Liver (tissue), 10 donors: ENCODE measurements at places on chromosomes 13 and 19.

- no peak for DNase-seq
These were observed 1.2 kb downstream of the RCBTB2 start for GRCh38 chr13:48531416-48532255.

DNA sequence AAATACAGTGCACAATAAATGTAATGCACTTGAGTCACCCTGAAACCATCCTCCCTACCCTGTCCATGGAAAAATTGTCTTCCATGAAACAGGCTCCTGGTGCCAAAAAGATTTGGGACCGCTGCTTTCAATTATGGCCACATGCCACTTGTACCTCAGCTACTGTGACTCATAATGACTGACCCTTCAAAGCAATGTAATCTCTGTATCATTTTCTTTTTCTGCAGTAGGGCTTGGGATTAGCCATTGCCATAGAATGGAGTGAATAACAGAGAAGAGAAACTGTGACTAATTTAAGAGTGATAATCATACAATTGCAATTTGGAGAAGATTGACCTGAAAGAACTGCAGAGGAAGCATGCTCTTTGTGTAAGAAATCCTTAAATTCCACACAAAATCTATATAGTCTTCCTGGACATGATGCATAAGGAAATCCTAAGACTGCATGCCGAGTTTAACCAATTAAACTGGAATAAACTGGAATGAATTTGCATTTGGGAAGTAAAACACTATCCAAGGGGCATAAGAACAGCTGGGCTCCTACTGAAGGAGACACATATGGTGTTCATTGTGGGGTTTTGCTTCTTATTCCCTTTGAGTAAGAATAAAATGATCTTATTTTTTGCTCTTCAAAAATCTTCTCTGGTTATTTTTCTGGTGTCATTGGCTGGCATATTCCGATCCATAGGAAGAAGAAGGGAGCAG is 59.5 kb upstream of the SLC7A1 start:
- DNase-seq, result no peak

GRCh38 chr13:50401721-50402465 is 386.6 kb downstream of the KCNRG start:
- DNase-seq, result no peak

DNA sequence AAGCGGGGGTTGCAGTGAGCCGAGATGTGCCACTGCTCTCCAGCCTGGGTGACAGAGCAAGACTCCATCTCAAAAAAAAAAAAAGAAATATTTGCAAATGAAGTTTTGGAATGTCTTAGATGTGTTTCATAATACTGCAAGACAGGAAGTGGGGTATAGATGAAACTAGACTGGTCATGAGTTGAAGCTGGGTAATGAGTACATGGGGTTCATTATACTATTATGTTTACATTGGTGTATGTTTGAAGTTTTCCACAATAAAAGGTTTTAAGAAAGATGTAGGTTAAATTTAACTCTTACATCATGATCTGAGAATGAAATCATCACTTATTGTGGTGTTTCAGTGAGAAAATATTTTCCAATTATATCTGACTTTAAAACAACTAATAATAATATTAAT is 19.0 kb downstream of the FNDC3A start:
- DNase-seq, result no peak

DNA sequence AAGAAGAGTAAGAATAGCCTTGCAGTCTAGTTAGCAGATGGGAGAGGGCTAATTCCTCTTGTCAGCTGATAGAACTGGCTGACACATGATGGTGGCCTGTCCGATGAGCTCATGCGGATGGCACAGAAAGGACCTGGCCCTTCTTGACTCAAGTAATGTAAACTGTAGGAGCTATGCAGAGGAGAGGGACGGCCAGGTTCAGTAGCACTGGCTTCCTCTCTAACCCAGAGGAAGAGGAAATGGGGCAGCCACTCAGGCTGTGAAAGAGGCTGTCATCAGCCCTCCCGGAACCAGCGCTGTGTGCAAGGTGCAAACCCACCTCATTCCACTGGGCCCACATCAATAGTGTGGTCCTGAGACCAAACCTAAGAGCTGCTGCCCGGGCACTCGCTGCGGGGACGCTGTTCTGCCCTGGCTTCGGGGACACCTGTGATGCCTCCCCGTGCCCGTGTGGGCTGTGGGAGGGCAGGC is 30.8 kb upstream of the USE1 start:
- DNase-seq, result no peak

GRCh38 chr13:18948664-18949488 is 232.7 kb downstream of the TUBA3C start:
- DNase-seq, result no peak

GRCh38 chr19:1494115-1494815 is 3.3 kb downstream of the REEP6 start:
- DNase-seq, result no peak

DNA sequence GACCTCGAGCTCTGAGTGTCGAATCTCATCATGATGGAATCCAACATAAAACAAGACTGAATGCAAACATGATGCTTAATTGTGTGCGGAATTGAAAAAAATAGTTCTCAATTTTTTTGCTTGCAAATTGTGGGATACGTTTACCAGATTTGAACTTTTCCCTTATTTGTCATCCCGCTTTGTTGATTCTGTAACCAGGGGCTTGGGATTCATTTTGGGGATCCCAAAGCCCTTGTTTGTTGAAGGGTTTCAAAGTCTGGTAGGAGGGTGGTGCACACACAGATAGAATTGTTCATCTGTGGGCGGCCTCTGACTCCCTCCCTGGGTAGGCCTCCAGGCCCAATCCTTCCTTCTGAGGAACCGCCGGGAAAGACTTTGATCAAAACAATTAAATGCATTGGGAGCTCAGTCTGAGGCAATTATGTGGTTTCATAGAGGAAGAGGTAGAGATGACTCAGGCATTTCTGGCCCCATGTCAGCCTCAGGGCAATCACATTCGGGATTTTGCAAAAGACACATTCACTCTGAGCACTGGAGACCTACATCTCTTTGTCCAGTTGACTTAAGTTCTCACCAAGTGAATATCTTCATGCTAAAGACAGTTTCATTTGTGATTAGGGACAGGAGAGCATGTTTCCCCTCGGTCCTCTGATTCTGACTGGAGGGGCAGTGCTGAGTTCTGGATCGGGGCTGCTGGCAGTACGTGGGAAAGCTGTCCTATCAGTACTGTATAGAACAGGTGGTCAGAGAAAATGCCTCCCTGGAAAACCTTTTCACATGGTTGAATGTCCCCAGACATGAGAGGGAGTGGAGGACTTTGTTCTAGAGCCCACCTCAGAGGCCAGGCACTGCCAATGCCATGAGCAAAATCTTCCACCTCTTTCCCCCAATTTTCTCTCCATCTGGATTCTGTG is 27.8 kb upstream of the IGFL4 start:
- DNase-seq, result no peak

DNA sequence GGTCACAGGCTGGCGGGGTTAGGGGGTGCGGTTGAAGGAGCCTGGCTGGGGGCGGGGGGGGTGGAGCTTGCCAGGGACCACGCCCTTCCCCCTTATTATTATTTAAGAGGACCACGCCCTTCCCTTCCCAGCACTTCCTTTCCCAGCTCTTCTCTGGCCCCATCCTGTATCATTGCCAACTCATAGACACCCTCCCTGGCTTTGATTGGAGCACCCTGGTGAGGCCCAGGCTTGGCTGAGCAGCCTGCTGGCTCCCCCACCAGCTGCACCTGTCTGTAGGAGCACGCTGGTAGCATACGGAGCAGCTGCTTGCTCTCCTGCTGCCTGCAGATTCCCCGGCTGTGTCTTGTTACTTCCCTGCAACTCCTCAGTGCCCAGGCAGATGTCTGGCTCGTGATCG is 62.5 kb upstream of the PDX1 start:
- DNase-seq, result no peak

- no peak for DNase-seq
These were observed 7.8 kb downstream of the SOX21 start for GRCh38 chr13:94704377-94705080.

DNA sequence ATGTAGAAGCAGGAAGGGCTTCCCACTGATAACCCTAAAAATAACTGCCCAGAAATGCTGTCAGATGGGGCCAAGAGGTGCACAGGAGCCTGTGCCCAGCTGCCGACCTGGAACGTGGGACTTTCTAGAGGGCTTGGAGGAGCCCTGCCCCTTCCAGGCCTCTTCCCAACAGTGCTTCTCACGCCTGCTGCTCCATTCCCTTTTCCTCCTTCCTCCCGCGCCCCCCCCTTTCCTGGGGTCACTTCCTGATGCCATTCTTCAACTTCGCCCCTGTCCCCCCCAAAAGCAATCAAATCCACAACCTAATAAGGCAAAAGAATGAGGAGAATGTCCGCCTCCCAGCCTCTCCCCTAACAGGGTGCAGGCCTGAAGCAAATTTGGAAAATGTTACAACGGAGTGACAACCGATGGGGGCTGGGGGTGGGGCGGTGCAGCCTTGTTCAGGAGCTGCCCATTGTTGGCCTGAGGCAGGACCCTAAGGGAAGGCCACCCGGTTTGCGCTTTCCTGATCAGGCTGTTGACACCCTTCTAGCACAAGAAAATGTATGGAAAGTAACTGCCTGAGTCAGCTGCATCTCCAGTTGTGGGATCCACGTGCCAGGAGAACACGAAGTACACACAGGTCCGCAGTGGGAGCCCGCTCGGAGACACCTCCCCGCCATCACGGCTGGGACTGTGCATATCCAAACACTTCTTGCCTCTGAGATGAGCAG is 18.7 kb downstream of the ACTN4 start:
- DNase-seq, result no peak

- DNase-seq, result no peak
These were observed 199.1 kb downstream of the STK24 start for GRCh38 chr13:98377635-98378378.

DNA sequence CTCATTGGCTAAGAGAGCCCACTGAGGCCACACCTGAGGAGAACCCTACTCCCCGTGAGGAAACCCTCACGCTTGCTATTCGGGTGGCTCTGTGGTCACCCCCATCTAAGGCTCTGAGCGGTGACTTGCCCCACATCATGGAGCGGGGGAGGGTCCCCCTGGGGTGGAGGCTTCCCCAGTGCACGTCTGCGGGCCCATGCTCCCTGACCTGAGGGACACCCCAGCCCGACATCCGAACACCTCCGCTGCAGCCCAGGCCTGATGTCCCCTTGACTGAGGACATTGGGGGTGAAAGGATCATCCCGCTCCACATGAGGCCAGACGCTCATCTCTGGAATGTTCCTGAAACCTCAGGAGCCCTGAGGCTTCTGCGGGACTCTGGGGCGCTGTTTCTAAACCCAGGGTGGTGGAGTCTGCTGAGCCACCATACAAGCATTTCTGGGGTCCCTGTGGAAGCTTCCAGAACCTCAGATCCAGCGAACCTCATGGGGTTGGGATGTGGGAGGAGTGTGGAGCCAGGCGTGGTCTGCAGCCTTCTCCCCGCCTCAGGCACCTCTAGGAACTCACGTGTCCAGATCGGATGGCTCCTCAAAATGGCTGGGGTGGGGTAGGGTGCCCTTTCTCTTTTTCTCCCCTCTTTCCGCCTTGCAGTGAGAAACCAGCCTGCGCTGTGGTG is 19.9 kb downstream of the TMED1 start:
- no peak for DNase-seq

DNA sequence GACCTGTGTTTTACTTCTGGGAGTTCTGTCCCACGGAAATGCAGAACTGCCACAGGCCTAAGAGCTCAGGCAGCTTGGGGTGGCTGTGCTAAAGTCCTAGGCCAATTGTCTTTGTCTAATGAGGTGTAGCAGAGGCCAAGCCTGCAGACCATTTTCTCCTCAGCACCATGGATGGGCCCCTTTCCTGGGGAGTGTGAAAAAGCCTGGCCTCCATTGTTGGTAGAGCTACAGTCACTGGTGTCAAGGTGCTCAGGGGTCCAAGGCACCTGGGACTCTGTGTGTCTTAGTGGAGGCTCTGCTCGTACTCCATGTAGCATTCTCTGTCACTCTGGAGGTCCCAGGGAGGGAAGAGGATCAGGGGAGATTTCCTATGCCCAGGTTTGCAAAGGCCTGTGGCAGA is 329.6 kb downstream of the SLITRK5 start:
- no peak for DNase-seq

GRCh38 chr13:40063703-40064102 is 408.2 kb downstream of the COG6 start:
- DNase-seq, result no peak

DNA sequence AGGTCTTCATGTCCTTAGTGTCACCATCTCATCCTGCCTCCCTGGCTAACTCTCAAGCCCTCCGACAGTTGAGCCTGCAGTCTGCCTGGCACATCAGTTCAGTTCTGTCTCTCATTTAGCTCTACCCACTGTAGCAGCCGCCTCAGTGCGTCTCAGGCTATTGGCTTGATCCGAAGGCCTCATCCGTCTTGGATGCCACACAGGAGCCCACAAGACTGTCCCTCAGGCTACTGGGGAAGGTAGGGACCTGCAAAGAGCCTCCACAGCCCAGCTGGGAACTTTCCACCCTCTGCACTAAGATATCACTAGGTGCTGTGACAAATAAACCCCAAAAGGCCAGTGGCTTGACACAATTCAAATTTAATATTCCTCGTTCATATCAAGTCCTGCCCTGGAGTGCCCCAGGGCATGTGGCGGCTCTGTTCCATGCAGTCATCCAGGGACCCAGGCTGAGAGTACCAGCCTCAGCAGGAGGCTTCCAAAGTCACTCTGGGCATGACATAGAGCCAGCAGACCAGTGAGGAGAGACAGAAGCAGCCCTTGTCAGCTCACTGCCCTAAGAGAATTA is 5.7 kb downstream of the VSTM2B start:
- no peak for DNase-seq

DNA sequence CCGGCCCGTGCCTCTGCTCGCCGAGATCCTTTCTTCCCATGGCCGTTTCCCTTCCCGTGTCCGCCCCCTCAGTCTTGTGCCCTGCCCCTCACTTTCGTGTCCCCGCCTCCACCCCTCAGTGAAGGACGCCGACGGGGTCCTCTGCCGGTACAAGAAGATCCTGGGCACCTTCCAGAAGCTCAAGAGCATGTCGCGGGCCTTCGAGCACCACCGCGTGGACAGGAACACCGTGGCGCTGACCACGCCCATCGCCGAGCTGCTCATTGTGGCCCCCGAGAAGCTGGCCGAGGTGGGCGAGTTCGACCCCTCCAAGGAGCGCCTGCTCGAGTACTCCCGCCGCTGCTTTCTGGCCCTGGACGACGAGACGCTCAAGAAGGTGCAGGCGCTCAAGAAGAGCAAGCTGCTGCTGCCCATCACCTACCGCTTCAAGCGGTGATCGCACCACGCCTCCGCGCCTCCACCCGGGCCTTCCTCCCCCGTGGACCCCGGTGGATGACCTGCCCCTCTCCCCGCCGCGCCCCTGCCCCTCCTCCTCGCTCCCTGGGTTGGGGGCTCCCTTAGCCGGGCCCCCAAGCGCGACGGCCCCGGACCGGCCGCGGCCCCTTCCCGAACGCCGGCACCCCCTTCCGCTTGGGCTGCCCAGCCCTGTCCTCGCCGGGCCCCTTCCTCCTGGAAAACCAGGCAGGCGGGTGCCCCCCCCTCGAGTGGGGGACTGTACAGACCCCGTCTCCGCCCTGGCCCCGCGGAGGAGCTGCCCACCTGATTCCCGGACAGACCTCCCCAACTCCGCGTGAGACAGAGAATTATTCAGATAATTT is 2.3 kb upstream of the U2AF2 start:
- DNase-seq, result no peak

- no peak for DNase-seq
These were observed 4.9 kb downstream of the NAPA start for GRCh38 chr19:47509973-47510372.

- no peak for DNase-seq
These were observed 293.7 kb downstream of the PCDH17 start for GRCh38 chr13:57925250-57925649.

- DNase-seq, result peak; percentile 39
These were observed 5.6 kb upstream of the SIGLEC12 start for GRCh38 chr19:51507192-51507591.
